ENCODE measurements at places on chromosomes 12 and 14. TPM values are rescaled to one million over a fixed set of nuclear protein-coding genes. Genes with fewer than 3 reads are reported as not detected.

Gene CLEC2A
- total RNA-seq, result not detected

Gene CYP27B1
- total RNA-seq, result 0.20 TPM

Gene PKP2
- 1.8 TPM for total RNA-seq

Gene CELA1
- total RNA-seq, result not detected

Gene SERPINA1
- total RNA-seq, result not detected

Gene TIMM9
- 17.3 TPM for total RNA-seq

Gene NUDT14
- total RNA-seq, result 16.6 TPM

Gene ASCL1
- not detected for total RNA-seq

Gene GALNT4
- 10.7 TPM for total RNA-seq

Gene HOXC12
- not detected for total RNA-seq

Gene ENDOU
- 0.40 TPM for total RNA-seq

Gene TXNDC16
- 4.9 TPM for total RNA-seq

Gene MARK3
- 75.1 TPM for total RNA-seq

Gene NEDD1
- total RNA-seq, result 30.4 TPM

Gene ACRBP
- 0.26 TPM for total RNA-seq

Gene KRT75
- total RNA-seq, result not detected

Gene SPTB
- 0.13 TPM for total RNA-seq

Gene RPL10L
- not detected for total RNA-seq

Gene KRT3
- not detected for total RNA-seq

Gene LMO3
- total RNA-seq, result 0.39 TPM

Gene OAS2
- total RNA-seq, result 4.2 TPM

Gene LTB4R2
- total RNA-seq, result 3.0 TPM

Gene TAS2R30
- 7.5 TPM for total RNA-seq

Gene SSPN
- total RNA-seq, result 30.8 TPM

Gene OR6C2
- total RNA-seq, result not detected

Gene TMEM253
- not detected for total RNA-seq

Gene ISCA2
- total RNA-seq, result 7.3 TPM

Gene OTX2
- total RNA-seq, result not detected

Gene RPS26
- total RNA-seq, result 30.0 TPM

Gene FBLN5
- 54.9 TPM for total RNA-seq

Gene ANKS1B
- 1.9 TPM for total RNA-seq

Gene MEG3
- total RNA-seq, result 396 TPM

Gene ABHD12B
- not detected for total RNA-seq

Gene SDSL
- 4.9 TPM for total RNA-seq

Gene AQP2
- not detected for total RNA-seq

Gene PLA2G1B
- not detected for total RNA-seq

Gene SLC25A21
- total RNA-seq, result 0.39 TPM

Gene NYNRIN
- 6.9 TPM for total RNA-seq

Gene COQ5
- 25.3 TPM for total RNA-seq

Gene AVPR1A
- total RNA-seq, result 1.9 TPM

Gene NAV3
- 94.9 TPM for total RNA-seq

Data from smooth muscle cell of the pulmonary artery (primary cell).